ENCODE measurements at places on chromosomes 3 and 15.
A peak's percentile ranks its signal among the peaks of the same experiment; 100 is the strongest.

DNA sequence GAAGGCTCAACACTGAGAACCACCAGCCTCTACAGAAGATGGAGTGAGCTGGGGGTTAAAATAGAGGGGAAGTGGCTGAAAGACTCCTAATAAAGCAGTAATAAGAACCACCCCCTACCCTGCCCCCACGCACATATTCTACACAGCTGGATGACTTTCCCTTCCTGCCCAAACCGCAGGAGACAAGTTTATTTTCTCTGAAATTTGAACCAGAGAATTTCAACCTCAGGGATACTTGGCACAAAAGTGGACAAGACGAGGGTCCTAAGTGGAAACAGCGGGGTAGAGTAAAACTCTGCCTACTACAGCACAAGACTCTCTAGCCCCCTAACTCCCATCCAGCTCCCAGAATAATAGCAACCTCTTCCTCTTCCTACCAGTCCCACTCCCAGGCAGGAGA, 28.4 kb downstream of the USF3 start:
- DNase-seq = no peak

DNA sequence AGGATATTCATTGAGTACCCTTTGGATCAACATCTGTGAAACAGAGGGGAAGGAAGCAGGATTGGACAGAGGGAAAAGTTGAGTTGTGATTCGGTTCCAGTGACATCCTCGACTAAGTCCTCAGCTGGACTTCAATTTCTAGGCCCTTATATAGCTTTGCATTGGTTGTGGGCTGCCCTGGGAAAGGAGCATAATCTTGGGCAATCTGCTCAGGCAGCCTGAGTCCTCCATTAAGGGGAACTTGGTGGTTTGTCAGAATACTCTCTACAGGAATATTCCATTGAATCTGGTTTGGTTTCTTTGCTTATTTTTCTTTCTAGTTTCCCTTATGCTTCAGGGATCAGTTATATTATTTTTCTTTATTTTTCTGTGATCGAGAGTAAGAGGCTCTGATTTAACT, 94.1 kb downstream of the TCF12 start:
- no peak for DNase-seq

GRCh38 chr3:100216713-100217112, 44.1 kb upstream of the TBC1D23 start:
- DNase-seq = no peak

GRCh38 chr3:30596152-30596551, 10.2 kb upstream of the TGFBR2 start:
- DNase-seq = no peak

- DNase-seq = no peak
These were observed 11.5 kb downstream of the SNX33 start for GRCh38 chr15:75659141-75659771.

DNA sequence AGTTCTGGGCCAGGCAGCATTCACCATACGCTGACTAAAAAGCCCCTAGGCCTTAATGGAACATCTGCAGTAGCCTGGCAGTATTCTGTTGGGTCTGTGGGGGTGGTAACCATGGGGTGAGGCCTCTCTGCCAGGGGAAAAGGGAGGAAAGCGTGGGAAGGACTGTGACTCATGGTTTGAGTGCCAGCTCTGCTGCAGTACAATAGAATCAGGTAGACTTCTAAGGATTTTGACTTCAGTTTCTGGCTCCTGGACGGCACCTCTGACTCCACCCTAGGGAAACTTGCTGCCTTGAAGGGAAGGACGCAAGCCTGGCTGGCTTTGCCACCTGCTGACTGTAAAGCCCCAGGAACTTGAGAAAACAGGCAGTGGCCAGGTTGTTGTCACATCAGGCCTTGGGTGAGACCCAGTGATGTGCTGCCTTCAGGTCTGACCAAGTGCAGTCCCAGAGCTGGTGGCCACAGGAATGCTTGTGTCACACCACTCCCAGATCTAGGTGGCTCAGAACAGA, 148.6 kb downstream of the SUCNR1 start:
- DNase-seq = no peak

DNA sequence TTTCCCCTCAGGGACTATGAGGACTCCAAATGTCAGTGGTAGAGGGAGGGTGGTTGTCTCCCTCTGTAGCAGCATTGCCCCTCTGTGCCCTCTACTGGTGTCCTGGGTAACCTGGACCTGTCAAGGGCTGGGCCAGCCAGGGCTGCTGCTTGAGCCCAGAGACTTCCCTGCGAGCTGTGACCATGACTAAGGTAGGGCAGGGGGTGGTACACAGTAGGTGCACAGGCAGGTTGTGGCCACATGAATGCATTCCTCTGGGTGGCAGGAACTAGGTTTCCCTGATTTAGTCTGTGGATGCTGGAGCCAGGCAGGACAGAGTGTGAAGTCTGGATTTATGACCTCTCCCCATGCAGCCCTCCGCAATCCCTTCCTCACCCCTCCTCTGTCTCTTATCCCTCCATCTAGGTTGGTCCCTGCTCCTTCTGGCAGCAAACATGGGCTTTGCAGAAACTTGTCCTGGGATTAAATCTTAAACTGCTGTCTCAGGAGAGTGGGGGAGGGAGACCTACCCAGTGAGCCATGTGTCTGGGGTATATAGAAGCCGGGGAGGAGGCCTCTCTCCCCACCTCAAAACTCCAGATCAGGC, 8.7 kb upstream of the SEMA3F start:
- DNase-seq = no peak

DNA sequence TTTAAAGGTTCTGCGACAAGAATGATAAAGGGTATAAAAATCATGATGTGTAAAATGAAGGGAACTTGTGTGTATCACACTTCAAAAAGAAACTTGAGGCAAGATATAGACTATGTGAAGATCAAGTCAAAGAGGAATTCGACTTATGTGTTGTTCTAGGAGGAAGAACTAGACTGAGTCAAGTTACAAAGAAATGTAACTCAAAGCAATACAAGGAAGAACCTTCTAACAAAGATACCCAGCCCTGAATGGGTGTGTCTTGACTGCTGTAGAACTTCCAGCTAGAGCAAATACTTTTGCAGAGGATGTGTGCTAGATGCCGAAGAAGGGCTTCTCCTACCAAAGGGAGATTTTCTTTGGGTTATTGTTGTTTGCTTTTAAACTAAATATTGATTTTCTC, 2.4 kb downstream of the SLC49A4 start:
- DNase-seq = no peak

- DNase-seq = peak; percentile 60
These were observed 49.5 kb downstream of the CCDC12 start for GRCh38 chr3:46926871-46927717.

DNA sequence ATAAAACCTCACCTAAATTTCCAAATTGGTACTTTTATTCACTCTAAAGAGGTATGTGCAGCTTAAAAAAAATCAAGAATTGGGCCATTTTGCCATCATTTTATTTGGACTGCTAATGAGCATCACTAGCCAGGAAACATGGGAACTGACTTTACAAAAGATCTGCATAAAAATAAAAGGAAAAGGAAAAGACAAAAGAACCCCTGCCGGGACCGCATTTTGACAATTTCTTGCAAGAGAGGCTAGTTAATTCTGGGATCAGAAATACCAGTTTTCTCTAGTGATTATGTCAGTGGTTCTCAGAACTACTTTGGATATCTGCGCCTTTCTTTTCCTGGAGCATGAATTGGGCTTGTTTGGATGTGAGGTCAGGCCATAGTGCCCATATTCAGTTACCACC, 289.2 kb downstream of the CHST2 start:
- no peak for DNase-seq

DNA sequence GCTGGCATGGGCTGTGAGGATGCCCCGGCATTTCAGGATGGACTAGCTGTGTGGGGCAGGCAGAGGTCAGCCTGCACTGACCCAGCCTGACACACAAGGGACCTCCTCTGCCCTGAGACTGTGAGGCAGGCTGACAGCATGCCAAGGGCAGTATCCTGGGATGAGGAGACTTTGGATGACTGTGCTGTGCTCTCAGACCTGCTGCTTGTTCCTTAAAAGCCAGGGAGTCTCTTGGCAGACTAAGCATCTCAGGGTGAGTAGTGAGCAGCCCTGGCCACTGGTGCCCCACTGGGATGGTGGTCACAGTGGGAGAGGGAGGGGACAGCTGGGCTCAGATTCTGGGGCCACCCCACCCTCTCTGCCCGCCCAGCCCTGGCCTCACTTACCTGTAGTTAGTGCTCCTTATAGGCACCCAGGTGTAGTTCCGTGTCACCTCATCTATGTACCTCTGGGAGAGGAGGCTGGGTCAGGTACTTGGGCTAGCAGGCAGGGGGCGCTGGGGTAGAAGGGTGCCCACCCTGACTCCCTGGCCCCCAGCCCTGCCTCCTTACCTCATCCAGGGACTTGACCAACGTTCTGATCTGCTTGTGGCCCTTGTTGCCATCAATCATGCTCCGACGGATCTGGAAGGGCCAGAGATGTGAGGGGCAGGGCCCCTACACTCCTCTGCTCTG, 16.1 kb upstream of the TMEM115 start:
- DNase-seq = no peak

DNA sequence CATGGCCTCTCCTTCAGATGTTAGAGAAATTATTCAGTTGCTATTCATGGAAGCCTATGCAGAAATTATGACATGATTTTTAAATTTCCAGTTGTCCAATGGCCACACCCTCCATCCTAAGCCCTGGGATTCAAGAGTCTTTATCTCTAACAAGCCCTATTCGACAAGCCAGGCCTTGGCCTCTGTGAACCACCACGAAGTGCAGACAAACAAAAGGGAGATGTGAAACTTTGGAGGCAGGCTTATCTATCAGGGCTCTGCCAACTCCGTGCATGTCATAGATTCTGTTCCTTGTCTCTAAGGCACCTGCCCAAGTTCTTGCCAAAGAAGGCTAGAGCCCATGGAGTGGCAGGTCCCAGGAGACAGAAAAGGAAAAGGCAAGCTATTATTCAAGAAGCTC, 212.4 kb upstream of the ADAMTS9 start:
- DNase-seq = no peak

DNA sequence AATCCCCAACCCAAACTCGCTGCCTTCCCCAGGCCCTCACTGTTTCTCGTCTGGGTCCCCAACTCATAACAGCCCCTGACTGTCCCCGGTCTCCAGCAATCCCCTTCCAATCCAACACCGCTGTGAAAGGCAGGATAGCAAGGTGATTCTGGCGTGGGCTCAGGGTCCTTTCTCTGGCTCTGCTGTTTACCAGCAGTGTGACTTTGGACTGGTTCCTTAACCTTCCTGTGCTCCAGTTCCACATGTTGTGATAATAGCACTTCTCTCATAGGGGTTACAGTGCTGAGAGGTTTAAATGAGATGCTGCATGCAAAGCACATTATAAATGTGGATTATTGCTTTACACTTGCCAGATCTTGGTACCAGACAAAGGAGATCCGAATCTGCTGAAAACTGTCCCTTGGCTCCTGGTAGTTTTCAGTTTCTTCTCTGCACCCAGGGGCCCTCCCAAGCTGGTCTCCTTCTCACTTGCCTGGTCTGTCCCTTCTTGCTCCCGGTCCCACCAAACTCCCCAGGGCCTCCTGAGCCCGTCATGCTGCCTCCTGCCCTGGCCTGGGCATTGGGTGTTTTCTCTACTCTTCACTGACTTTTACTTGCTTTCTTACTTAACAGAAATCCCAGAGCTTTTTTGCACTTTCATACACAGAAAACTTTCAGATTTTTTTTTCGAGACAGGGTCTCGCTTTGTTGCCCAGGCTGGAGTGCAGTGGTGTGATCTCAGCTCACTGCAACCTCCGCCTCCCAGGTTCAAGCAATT, 26.8 kb upstream of the CYP11A1 start:
- no peak for DNase-seq

GRCh38 chr3:154013736-154014135, 107.5 kb upstream of the ARHGEF26 start:
- no peak for DNase-seq

DNA sequence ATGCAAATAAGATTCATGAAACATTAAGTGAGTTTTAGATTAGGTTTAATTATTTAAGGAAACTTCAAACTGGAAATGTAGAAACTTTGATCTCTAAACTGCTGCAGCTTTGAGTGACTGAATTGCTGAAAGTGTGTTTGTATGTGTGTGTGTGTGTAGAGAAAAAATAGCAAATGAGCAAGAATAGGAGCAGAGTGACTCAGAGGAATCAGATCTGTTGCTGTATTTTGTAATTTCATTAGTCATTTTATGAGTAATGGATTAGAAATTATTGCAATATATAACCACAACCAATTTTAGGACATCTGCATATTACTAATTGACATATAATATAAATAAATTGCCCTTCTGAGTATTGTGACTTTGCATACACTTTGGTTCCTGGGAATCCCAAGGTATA, 52.8 kb upstream of the SLC9A9 start:
- DNase-seq = no peak

DNA sequence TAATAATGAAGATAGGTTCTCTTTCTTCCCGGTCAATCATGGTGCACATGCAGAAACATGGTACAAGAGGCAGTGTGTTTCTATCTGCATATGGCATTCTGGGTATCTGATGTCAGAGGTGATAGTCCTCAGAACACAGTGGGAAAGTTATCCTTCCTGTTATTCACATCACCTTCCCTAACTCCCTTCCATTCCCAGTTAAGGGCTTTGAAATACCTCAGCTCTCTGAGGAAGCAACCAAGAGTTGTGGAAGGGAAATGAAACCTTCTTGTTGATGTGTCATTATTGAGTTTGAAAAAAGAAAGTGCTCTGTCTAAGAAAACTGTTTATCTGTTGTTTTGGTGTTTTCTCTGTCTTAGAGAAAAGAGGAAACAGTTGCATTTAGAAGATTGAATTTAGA, 21.9 kb upstream of the P2RY13 start:
- no peak for DNase-seq

DNA sequence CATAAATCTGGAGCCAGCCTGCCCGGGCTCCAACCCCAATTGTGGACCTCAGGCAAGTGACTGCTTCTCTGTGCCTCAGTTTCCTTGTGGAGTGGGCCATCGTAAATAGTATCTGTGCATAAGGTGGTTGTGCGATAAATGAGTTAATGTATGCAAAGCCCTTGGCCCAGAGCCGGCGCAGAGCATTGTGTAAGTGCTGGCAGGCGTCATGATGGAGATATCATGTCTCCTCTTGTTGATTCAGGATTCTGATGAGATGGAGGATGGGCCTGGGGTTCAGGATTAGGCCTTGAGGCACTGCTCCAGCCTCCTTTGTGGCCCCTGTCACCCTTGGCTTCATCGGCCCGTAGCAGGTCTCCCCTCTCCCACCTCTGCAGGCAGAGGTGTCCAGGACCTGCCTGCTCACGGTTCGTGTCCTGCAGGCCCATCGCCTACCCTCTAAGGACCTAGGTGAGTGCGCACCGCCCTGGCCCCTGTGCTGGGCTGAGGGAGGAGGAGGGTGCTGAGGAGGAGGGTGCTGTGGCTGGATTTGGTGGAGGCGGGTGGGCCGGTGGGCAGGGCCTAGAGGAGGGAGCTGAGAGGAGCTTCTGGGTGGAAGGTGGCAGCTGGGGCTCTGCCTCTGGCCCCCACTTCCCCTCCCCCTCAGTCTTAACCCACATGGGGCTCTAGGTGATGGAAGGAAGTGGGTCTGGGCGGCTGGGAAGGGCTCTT, 1.3 kb downstream of the PLA2G4B start:
- no peak for DNase-seq

DNA sequence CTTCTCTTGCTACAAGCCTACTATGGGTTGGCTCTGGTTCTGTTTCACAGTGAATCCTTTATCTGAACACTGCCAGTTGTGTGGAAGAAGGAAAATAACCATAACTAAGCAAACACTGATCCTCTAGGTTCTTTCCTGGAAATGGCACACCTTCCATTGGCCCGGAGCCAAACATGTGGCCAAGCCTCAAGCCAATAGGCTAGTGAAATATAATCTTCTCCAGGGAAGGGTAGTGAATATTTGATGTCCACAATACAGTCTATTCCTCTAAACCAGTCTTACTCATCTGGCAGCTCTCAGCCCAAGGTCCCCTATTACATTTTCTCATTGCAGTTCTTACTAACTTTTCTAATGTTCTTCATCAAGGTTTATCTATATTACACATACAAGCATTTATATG, 921.3 kb downstream of the TUSC7 start:
- DNase-seq = no peak

GRCh38 chr3:111210866-111211564, 139.4 kb downstream of the NECTIN3 start:
- no peak for DNase-seq
